NCI-H748 treated with DMSO at 0.1 percent for 48 hours (cell line): ENCODE measurements at places on chromosomes 6 and 20.

GRCh38 chr6:72616406-72617015 lies 5.4 kb upstream of the KCNQ5 start:
- DNase-seq, result no peak

GRCh38 chr6:47179286-47179685 lies 130.4 kb downstream of the TNFRSF21 start:
- no peak for DNase-seq

DNA sequence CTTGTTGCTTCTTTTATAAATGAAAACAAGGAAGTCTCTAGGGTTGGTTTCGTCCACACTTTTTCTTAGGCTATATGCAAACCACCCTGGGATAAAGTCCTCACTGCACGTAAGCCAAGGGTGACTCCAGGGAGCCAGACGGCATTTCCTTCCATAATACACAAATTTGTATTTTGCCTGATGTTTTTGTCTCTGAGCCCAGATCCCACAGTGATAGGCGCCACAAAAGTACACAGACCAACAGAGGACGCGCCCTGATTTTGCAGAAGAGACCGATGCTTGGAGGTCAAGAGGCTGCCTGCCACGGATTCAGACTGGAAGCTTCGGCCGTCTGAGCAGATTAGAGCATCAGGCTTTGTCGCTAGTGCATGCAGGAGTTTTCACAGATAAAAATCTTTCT lies 22.8 kb downstream of the FOXQ1 start:
- DNase-seq, result no peak

DNA sequence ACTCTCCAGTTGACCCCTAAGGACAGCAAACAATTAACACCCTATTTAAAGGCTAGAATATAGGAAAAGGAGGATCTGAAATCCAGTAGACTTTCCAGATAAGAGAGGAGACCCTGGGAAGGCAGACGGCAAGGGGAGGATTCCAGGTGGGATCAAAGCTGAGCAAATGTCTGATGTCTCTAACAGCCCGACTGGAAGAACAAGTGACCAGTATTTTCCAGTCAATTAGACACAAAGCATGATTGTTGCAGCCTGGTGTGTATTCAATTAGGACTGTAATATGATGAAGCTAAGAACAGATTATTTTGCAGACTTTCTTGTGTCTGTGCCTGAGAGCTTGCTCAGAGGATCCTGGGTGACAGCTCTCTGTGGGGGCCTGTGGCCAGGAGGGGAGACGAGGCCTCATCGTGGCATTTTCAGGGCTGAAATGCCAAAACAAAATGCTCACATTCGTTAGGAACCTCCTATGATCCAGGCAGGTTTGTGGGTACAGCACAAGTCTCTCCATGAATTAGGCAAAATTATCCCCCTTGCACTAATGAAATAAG lies 471.8 kb upstream of the AGPAT4 start:
- DNase-seq, result no peak

- peak; percentile 27 for DNase-seq
Observed at GRCh38 chr6:30075790-30076732, 492 bp upstream of the RNF39 start.

- DNase-seq, result no peak
Observed at GRCh38 chr6:30508890-30509736, 19.8 kb downstream of the HLA-E start.

- no peak for DNase-seq
Observed at GRCh38 chr6:142570221-142570671, 268.4 kb downstream of the ADGRG6 start.

DNA sequence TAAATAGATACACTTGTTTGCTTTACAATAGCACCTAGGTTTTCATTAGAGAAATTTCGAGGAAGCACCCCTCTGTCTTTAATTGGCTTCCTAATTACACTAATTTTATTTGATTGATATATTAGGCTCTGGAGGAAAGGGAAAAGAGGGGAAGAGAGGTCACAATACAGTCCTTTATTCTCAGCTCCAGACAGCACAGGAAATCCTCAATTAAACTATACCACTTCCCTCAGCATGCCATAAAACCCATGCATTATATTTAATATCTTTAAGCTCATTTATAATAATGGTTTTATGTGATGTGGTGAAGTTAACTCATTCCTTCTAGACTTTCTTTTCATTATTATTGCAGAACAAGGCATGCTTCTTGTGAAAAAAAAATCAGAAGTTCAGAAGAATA lies 17.7 kb upstream of the PDE7B start:
- peak; percentile 13 for DNase-seq

- DNase-seq, result no peak
Observed at GRCh38 chr6:148890652-148891404, 144.0 kb downstream of the UST start.

DNA sequence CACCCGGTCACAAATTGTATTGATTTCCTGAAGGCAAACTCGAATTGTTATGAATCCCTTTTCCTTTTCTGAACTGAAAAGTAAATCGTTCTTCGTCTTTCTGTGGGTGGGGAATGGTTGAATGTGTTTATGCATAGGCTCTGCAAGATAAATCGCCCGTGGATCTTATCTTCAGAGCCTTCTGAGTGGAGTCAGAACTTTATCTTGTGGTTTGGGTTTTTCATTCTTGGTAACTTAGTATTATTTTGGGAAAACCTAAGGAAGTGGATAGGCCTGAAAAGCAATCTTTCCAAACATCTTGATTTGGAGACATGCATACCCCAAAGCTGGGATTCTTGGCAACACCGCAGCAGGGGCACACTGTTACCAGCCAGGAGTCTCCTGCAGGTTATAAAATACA lies 122.4 kb downstream of the MAP3K7 start:
- no peak for DNase-seq

DNA sequence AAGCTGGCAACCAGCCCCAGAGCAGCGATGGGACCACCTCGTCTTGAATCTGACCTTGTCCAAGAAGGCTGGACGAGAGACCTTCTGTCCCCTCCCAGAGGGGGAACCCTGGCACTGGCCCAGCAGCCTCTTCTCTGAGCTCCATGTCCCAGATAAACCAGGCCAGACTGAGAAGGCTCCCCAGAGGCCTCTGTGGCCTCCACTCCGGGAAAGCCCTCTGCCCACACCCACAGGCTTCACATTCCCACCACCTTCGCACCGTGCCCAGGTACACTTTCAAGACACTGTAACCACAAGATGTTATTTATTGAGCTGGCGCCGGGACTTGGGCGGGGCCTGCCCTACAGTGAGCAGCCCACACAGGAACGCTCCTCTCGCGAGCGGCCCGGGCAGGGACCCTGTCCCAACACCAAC lies 33.2 kb downstream of the ADA start:
- no peak for DNase-seq

DNA sequence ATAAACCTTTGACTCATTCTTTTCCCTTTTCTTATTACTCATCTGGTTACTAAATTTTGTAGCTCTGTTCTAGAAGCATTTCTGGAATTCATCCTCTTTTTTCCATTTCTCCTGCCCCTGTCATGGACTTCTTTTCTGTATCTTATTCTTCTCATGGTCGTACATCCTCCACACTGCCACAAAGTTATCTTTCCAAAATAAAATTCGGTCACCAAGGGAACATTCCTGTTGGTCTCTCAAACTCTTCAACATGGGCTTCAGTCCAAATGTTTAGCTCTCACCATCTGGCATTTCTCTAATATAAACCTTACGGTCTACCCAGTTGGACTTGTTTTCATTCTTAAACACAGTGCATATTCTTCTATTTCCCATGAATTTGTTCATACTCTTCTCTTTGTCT lies 428.8 kb upstream of the ID4 start:
- no peak for DNase-seq

- DNase-seq, result no peak
Observed at GRCh38 chr6:15480525-15480924, 182.3 kb downstream of the DTNBP1 start.

- no peak for DNase-seq
Observed at GRCh38 chr20:5863040-5863833, 87.1 kb downstream of the TRMT6 start.

GRCh38 chr6:46393161-46393939 lies 97.9 kb downstream of the RCAN2 start:
- DNase-seq, result no peak

- no peak for DNase-seq
Observed at GRCh38 chr6:23589811-23590210, 536.2 kb upstream of the NRSN1 start.

DNA sequence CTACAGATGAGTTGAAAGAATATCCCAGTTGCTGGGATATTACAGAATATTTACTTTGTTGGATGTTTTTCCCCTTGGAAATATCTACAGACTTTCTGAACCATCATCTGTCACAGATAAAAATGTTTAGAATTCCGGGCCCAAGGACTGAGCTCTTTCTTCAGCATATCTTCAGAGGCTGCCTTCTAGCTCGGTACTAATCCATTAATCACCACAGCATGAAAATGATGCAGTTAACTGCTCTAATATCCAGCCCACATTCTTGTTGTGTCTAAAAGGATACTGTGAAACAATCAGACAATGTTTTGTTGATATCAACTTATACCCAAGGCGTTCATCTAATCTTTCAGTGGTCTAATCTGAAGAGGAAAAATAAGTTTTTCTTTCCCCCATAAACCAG lies 247.4 kb downstream of the TBC1D32 start:
- no peak for DNase-seq

- DNase-seq, result no peak
Observed at GRCh38 chr6:119661078-119661477, 311.5 kb upstream of the MAN1A1 start.

DNA sequence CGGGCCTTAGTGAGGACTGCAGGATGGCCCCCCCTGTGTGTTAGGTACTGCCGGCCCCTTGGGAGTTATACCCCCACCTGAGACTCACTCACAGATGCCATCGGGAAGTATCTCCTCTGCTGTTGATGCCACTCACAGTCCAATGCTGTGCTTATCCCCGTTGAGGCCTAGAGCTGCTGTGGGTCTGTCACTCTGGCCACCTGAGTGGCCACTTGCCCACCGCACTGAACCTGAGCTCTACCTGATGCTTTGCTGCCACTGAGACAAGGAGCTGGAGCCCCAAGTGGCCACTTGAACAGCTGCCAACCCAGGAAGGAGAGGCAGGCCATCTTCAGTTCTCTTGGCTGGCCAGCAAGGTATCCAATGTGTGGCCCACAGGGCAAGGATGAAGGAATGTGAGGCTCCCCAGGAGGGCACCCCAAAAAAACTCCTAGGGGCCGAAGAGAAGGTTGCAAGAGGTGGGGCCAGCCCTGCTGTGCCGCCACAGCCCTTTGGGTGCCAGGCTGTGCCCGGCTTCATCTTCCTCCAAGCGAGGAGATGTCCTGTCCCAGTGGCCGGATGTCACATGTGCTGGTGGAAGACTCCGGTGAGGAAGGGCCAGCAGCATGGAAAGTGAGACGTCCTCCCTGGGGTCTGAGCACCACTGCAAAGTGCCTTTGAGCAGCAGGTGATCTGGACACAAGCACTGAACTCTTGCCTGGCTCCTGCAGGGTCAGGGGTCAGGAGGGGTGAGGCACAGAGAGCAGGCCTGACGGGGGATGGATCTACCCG lies 29.5 kb upstream of the PCMTD2 start:
- no peak for DNase-seq

- DNase-seq, result peak; percentile 35
Observed at GRCh38 chr6:3334555-3334954, 75.8 kb downstream of the PSMG4 start.

DNA sequence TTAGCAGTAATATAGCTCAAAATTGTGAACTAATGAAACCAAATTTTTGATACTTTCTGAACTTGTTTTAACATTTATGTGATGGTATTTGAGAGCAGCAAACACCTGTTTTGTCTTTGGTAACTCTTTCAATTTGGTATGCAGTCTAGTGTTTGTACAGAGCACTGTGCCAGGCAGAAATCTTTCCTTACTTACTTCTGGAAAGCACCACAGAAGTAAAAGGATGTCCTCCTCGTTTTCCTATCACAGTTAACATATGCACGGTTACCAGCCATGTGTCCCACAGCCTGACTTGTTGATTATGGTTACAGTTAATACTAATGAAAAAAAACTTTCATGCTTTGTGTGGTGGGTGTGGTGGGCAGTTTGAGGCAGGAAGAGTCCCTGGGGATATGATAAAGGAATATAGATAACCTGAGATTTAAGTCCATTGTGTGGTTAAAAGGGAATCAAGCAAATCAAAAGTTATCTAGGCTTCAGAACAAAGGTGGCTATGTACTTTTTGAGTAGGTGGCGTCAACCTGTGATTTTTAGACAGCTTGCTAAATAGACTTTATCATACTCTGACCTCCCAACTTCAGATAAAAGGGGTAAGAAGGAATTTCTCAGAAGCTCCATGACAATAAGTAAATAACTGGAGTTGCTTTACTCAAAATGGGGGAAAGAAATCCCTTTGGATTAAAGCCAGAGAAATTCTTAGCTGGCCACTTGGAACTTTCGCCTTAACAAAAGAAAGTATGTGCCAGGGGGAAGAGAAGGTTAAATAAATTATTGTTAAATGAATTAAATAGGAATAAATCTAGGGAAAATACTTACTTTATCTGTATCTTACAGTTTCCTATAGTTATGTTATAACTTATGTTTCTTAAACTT lies 20.1 kb upstream of the COL10A1 start:
- no peak for DNase-seq

DNA sequence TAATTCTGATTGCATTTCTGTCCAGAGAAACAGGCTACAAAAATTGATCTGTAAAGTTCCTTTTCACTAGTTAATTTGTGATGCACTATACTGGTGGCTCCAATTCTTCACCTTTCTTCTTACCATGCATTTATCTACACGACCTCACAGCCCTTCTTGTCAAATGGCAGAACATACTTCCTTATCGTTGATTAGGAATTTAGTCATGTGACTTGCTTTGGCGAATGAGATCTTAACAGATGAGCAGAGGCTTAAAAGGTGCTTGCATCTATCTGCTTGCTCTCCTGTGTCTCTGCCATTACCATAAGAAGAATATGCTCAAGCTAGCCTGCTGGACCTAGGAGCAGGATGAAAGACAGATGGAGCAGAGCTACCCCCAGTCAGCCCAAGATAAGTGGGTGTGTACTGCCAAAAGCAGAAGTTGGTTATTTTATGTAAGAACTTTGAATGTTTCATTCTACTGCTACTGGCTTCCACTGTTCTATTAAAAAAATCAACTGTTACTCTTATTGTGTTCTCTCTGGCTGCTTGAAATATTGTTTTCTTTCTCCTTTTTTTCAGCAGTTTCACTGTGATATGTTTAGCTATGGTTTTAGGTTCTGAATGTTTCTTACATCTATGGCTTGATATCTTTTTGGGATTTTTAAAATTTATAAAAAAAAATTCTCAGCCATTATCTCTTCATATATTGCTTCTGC lies 40.2 kb upstream of the RBM24 start:
- DNase-seq, result no peak

- DNase-seq, result no peak
Observed at GRCh38 chr6:156777577-156778453, 637 bp downstream of the ARID1B start.
